Kidney glomerular epithelial cell (primary cell): ENCODE measurements at places on chromosomes 7 and 10.
A peak's percentile ranks its signal among the peaks of the same experiment; 100 is the strongest.

- no peak for DNase-seq
These were observed 179.9 kb upstream of the KLF14 start for GRCh38 chr7:130913639-130914553.

GRCh38 chr10:114547514-114547913 is 110.6 kb downstream of the ABLIM1 start:
- DNase-seq, result no peak

- DNase-seq, result peak; percentile 26
These were observed 78.3 kb downstream of the ATRNL1 start for GRCh38 chr10:115171392-115171960.

GRCh38 chr10:76631884-76632766 is 1005.5 kb downstream of the KCNMA1 start:
- no peak for DNase-seq

DNA sequence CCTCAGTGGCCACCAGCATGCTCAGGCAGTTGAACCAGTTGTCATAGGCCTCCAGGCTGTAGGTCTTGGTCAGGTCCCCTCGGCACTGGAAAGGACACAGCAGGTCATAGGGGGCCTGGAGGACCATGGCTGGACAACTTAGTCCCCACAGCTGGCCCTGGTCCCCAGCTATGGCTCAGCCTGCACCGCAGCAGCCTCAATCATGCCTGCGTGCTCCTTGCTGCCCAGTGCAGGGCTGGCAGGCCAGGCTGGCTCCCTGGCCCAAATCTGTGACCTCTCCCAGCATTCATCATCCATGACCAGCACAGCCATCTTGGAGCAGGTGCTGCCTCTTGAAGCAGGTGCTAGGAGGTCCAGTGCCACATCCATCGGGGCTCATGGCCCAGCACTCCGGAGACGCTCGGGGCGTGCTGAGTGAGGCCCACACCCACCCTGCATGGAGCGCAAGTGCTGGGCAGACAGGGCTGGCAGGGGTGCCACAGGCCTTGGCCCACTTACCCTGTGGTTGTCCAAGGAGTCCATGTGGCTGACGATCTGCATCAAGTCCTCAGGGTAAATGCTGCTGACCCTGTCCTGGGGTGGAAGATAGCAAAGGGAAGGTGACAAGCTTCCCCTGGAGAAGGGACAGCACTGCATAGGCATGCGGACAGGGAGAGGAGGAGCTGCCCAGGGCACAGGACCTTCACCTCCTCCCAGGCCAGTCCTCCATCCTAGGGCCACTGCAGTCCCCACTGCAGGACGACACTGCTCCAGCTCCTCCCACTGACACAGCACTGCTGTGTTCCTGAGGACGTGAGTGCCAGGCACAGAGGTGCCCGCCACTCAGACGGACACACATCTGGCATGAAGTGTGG is 61.7 kb downstream of the CSGALNACT2 start:
- DNase-seq, result no peak

- DNase-seq, result no peak
These were observed 22.2 kb upstream of the PARP12 start for GRCh38 chr7:140084972-140085371.

GRCh38 chr10:115895166-115895565 is 377.8 kb downstream of the GFRA1 start:
- no peak for DNase-seq

GRCh38 chr7:68955656-68956055 is 642.6 kb upstream of the AUTS2 start:
- no peak for DNase-seq

DNA sequence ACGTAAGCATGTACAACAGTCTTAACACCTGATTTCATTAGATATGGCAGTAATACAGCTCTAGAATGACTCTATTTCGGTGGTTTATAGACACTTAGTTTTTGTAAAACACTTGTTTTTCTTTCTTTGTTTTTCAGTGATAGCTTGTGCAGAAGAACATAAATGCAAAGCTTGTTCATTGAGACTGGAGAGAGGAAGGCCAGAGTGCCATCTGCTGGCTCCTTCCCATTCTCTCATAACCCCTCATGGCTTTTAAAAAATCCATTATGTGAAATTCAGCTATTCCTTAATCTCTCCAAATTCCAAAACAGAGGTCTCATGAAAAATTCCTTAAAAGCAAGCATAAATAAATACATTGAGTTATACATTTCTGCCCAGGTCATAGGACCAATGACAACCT is 76.3 kb downstream of the CACNB2 start:
- peak; percentile 5 for DNase-seq

- DNase-seq, result no peak
These were observed 55.8 kb downstream of the LHPP start for GRCh38 chr10:124517461-124517860.

DNA sequence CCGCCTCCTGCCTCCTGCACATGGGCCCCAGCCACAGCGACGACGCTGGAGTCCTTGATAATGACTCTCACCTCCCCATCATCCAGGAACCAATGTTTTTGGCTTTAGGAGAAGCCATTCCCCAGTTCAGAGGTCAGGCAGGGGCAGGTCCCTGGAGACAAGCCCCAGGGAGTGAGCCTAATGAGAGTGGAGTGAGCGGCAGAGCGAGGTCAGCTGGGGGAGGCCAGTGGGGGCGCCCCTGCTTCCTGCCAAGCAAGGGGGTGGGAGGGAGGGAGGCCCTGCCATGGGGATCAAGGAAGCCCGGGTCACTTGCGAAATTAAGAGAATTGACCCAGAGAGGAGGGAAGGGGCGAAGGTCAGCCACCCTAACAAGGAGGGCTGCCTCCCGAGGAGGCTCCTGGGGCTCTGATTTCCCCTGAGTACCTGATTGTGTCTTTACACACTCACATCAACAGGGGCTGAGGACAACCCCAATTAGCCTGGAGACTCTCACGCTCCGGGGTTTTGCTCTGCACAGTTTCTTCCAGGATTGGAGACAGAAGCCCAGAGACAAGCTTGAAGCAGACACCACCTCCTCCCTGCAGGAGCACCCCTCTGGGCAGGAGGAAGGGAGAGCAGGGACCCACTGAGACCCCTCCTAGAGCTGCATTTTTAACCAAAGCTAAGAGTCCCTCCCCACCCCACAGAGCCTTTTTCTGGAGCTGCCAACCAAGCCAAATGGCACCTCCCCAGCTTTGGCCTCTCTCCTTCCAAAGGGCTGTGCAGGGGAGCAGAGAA is 112.1 kb downstream of the COL13A1 start:
- DNase-seq, result no peak

- DNase-seq, result no peak
These were observed 90.8 kb downstream of the KIF20B start for GRCh38 chr10:89792187-89792586.

DNA sequence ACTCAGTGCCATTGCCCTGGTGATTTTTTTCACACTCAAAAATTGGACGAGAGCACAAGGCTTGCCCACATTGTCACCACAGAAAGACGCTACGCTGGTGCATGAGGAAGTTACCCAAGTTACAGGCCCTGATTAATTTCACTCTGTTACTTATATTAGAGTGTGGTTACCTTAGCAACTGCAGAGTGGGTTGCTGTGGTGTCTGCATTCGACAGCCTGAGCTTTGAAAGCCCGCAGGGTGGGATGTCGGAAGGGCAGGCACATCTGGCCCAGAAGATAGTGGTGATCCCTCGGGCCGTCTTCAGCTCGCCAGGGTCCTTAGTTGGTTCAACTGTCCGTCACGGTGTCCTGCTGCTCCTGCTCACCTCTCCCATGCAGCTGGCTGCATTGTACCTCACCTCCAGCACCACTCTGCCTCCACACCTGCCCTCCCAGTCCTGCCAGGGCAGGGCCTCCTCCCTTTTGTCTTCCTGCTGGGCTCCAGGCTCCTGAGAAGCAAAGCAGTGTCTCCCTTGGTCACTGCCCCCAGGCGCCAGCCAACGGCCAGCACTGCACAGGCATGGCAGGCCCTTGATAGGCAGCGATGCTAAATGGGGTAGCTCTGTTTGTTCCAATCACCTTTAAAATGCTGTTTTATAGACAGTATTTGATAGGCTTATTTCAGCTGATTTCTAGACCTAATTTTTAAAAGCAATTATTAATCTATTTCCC is 167.2 kb downstream of the EBF3 start:
- DNase-seq, result no peak

DNA sequence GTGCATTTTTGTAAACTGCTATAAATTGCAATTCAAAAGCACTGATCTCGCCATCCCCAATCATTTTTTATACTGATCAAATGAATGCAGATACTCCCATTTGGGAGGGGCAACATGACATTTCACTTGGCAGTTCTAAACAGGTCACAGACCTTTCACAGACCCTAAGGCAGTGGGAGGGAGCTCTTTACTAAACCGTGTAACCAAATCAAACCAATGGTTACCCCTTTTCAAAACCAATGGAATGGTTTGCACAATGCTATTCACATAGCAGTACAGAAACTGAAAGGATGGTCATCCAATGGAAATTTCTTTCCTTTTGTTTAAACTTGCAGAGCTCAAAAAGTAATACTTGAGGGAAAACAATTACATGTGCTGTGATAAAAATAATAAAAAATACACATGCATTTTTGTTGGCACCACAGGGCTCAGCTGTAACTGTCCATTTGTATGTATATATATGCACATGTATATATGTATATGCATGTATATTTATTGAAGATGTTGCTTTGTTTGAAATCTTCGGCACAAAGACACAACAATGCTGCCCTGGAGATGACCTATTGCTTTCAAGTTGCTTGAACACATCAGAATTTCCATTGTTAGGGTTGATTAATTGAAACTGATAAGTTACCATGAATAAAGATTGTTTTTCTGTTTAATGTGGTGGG is 14.0 kb downstream of the PTF1A start:
- no peak for DNase-seq

DNA sequence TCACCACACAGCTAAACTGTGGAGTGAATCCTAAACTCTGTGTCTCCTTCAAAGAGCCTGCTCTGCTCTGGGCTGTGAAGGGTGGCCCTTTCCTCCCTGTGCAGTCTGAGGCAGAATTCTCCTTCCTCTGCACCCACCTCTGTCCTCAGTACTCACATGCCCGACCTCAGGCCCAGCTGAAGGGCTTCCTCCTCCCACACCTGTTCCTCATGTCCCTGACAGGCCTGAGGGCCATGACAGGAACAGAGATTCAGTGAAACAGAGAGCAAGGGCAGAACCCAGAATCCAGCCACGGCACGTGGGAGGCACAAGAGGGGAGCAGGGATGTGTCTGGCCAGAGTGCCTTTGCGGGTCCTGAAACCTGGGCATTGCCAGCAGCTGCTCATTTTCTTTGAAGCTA is 13.9 kb downstream of the CREB3L2 start:
- DNase-seq, result no peak

DNA sequence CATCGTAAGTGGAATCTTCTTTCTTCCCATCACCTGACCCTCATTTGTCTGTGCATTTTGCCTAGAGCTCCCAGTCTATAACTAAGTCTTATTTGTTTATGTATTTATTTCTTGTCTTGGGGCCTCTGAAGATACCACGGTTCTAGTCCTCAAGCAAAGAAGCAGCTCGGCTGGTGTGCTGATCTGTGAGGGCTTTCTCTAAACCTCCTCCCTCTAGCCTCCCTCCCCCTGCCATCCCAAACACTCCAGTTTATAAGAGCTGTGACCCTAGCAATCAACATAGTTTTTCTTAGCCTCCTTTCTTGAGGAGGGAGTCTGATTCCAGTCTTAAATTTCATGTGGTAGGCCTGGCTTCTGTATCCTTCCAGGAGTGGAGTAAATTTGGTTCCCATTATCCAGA is 15.7 kb upstream of the NDUFA5 start:
- DNase-seq, result no peak

- no peak for DNase-seq
These were observed 97.5 kb downstream of the MKI67 start for GRCh38 chr10:128028508-128029289.

DNA sequence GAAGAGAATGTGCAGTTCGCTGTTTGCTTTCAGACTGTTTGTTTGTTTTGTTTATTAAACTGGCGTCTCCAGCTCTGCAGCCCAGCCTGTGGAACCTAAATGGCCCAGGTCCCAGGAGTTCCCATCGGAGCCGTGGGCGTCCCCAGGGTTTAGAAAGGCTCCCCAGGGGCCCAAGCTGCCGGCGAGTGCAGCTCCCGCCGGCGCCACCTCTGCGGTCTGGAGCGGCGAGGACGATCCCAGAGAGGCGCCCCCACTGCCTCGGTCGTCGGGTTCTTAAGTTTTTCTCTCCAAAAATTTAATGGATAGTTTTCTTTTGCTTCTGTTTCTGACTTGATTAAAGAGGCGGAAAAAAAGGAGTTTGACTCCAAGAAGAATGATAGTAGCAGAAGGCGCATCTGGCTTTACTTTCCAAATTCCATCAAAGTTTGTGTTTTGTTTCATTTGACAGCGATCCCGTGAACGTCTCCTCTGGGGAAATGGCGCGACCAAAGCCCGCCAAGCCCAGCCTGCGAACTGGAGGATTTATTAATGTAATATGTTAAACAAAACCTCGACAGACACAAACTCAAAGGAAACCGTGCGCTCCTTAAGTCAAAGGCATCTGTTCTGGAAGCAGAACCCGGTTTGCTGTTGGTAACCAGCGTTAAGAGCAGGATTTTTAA is 718 bp upstream of the FZD1 start:
- peak; percentile 49 for DNase-seq
